GM23248 (cell line): ENCODE measurements at places on chromosomes 6 and 20. TPM values are rescaled to one million over a fixed set of nuclear protein-coding genes. Genes with fewer than 3 reads are reported as not detected.
A peak's percentile ranks its signal among the peaks of the same experiment; 100 is the strongest.

DNA sequence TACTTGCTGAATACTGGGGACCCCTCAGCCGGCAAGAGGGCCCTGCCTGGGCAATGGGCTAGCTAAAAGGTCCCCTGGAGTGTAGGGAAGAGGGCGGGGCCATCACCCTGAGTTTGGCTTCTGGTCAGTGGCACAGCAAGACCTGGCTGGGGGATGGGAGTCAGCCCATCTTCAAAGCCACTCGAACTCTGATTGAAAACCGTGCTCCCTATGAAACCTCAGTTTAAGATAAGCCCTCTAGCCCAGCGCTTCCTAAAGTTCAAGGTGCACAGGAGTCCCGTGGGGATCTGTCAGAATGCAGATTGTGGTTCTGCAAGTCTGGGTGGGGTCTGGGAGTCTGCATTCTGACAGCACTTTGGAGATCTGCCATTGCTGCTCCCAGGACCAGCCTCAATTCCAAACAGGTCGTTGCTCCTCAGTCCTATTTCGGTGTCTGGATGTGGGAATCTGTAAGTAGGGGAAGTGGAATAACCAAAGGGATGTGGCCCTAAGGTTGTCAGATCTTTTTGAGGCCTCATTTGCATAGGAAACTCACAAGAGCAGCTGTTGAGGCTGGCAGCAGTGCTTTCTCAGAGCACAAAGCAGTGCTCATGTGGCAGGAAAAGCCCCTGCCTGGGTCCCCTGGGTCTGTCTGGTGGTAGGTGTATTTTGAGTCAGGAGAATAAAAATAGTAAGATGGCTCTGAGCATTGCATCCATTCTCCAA, 85.3 kb upstream of the SCP2D1 start:
- H3K36me3 ChIP-seq, result no peaks in the 10 kb centered on the region
- DNase-seq, result no peak
- H3K4me3 ChIP-seq, result no peak overlapping the region
- H3K27ac ChIP-seq, result no peak overlapping the region

DNA sequence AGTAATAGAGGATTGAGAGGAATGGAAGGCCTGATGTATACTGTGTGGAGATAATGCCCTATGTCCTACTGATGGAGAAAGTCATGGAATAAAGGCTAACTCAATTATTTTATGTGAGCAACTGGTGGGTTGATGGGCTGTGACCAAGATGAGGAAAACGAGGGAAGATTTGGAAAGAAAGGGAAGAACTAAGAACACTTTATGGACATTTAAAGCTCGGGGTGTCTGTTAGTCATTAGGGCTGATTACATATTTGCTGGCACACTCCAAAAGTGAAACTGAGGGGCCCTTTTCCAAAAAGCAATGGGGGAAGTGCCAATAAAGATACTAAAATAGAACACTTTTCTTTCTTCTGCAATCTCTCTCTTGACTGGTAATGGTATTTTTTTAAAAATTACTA, 439.5 kb downstream of the PLCB1 start:
- peaks cover 14% of the 10 kb centered on the region for H3K4me1 ChIP-seq
- no peak for DNase-seq
- no peaks in the 10 kb centered on the region for H3K27me3 ChIP-seq
- H3K36me3 ChIP-seq, result no peaks in the 10 kb centered on the region

- DNase-seq, result peak; percentile 94
- H3K4me1 ChIP-seq, result peaks cover 33% of the 10 kb centered on the region
- peak overlapping the region; percentile 92 for H3K27ac ChIP-seq
- peak overlapping the region; percentile 84 for H3K4me3 ChIP-seq
- H3K27me3 ChIP-seq, result no peaks in the 10 kb centered on the region
These were observed 2.9 kb downstream of the RAB32 start for GRCh38 chr6:146546443-146547043.

- H3K27ac ChIP-seq, result peak overlapping the region; percentile 76
- H3K36me3 ChIP-seq, result no peaks in the 10 kb centered on the region
- H3K4me3 ChIP-seq, result peak overlapping the region; percentile 72
- DNase-seq, result peak; percentile 52
- H3K4me1 ChIP-seq, result peaks cover 22% of the 10 kb centered on the region
These were observed 1.6 kb upstream of the UCKL1 start for GRCh38 chr20:63957690-63958441.

- no peak overlapping the region for H3K27ac ChIP-seq
- no peaks in the 10 kb centered on the region for H3K36me3 ChIP-seq
- no peaks in the 10 kb centered on the region for H3K27me3 ChIP-seq
- H3K4me1 ChIP-seq, result no peaks in the 10 kb centered on the region
These were observed 109.7 kb downstream of the FAM120B start for GRCh38 chr6:170416303-170416702.

DNA sequence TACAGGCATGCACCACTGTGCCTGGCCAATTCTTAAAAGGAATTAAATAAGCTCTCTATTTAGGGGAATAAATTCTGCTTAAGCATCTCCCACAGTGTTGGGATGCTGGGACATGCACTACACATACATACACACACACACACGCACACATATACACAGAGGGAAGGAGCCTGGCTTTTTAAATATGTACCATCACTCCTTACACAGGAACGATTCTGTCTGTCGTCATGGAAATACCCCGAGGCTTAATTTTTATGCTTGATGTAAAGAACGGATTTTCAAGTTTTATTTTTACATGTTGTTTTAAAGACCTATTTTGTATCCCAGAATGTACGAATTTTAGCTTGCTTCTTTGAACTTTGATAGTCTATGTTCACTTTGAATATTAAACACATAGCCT, 95.3 kb downstream of the CD109 start:
- no peak overlapping the region for H3K4me3 ChIP-seq
- no peaks in the 10 kb centered on the region for H3K27me3 ChIP-seq
- DNase-seq, result no peak
- H3K27ac ChIP-seq, result no peak overlapping the region
- peaks cover 12% of the 10 kb centered on the region for H3K4me1 ChIP-seq

- H3K4me3 ChIP-seq, result no peak overlapping the region
- H3K4me1 ChIP-seq, result no peaks in the 10 kb centered on the region
- H3K27me3 ChIP-seq, result no peaks in the 10 kb centered on the region; the same call in 1 of the 2 replicates
- DNase-seq, result peak; percentile 60
These were observed 81.8 kb downstream of the ISM1 start for GRCh38 chr20:13302647-13303450.

GRCh38 chr6:34888874-34889555, at the start of gene ANKS1A:
Gene ANKS1A (plus strand): TSS chr6:34889255. CDS start chr6:34889403, 148 bp downstream.
- H3K36me3 ChIP-seq, result no peaks in the 10 kb centered on the region
- peak; percentile 73 for DNase-seq
- H3K4me3 ChIP-seq, result peak within 1 kb of the TSS; percentile 100
- H3K27ac ChIP-seq, result peak within 1 kb of the TSS; percentile 88

DNA sequence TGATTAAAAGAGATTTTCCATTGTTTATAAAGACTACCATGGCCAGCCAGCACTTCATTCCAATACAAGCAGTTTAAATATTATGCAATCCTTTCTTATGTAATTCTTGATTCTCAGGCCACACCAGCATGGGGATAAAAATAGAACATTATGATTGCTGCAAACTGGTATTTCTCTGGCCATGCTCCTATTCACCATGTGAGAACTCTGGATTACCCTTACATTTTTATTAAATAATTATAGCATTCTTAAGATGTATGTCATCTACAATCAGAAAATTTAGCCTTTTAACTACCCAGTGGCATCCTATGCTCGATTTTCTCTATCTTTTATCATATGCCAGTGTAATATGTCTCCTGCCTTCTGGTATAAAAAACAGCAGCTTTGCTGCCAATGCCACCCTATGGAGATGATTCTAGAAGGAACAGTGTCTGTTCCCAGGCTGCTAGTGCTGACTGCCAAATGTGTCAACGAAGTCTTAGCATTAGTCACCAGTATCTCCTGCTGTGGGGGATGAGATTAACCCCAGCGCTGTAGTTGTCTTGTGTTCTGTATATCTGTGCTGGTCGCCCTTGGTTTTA, 501.4 kb downstream of the BCKDHB start:
- peak overlapping the region; percentile 7; the same call in 1 of the 2 replicates for H3K4me3 ChIP-seq
- DNase-seq, result peak; percentile 94
- H3K4me1 ChIP-seq, result peaks cover 54% of the 10 kb centered on the region
- H3K27me3 ChIP-seq, result no peaks in the 10 kb centered on the region

DNA sequence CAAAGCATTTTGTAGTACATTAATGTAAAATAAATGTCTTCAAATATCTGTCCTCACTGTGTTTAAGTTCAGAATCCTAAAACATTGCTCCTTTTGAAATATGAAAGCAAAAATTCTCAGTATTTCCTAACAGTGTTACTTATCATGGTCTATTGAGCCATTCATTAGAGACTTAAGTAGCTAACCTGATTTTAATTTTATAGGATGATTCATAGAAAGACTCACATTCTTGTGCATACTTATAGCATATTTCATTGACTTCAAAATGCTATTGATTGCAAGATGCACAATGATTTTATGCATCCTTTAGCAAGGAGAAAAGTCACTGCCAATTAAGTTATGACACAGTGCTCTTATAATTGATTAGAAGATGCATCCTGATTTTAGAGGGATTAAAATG, 85.7 kb downstream of the HIVEP1 start:
- no peaks in the 10 kb centered on the region for H3K36me3 ChIP-seq
- H3K27me3 ChIP-seq, result no peaks in the 10 kb centered on the region

DNA sequence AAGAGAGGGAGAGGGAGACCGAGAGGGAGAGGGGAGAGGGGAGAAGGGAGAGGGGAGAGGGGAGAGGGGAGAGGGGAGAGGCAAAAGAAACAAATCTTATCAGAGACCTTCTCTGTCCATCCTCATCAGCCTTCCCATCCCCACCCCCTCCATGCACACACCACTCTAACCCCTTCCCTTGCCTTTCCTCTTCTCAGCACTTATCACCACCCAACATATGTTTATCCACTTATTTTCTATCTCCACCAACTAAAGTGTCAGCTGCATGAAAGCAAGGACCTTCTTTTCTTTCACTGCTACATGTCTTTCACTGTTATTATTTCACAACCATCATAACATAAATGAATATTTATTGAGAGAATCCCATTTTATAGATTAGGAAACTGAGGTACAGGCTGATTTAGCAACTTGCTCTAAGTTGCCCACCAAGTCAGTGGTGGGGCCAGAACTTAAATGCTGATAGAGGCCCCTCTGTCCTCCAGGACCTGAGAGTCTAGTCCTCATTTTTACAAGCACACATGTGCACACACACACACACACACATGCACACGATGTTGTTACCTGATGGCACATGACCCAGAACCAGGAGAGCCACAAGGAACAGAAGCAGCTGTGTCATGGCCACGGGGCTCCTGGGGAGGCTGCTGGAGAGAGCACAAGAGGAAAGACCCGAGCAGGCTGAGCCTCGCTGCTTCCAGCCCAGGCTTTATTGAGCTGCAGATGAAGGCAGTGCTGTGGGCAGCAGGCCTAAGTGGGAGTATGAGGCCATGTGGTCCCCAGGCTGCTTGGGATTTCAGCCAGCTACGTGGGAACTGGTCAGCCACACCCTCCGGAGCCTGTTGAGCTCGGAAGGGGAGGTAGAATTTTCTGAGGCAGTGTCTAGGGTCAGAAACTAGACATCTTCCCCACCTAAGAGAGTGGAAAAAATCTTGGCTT, 2.3 kb downstream of the DEFB124 start:
- peak; percentile 43 for DNase-seq
- no peak overlapping the region for H3K27ac ChIP-seq
- peaks cover 23% of the 10 kb centered on the region for H3K27me3 ChIP-seq
- H3K36me3 ChIP-seq, result no peaks in the 10 kb centered on the region

GRCh38 chr6:158185729-158186456, 17.7 kb downstream of the GTF2H5 start:
- no peaks in the 10 kb centered on the region; the same call in 1 of the 2 replicates for H3K36me3 ChIP-seq
- peaks cover 26% of the 10 kb centered on the region for H3K4me1 ChIP-seq
- H3K27me3 ChIP-seq, result no peaks in the 10 kb centered on the region
- H3K4me3 ChIP-seq, result no peak overlapping the region

DNA sequence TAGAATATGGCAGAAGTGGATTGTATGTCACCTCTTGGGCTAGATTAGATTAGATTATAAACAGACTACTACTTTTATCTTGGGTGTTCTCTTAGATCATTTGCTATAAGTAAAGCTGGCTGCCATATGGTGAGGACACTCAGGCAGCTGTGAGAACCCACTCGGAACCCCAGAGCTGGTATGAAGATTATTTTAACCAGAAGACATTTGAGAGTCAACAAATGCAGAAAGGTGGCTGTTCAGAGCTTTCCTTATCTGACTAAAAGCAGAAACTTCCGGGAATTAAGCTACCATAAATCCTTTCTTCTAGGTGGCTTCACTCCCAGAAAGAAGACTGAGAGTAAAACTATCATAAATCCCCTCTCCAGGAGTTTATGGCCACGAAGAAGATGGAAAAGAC, 91.9 kb downstream of the RNGTT start:
- H3K4me1 ChIP-seq, result peaks cover 31% of the 10 kb centered on the region
- DNase-seq, result no peak
- no peaks in the 10 kb centered on the region for H3K27me3 ChIP-seq
- H3K27ac ChIP-seq, result no peak overlapping the region
- H3K4me3 ChIP-seq, result no peak overlapping the region

DNA sequence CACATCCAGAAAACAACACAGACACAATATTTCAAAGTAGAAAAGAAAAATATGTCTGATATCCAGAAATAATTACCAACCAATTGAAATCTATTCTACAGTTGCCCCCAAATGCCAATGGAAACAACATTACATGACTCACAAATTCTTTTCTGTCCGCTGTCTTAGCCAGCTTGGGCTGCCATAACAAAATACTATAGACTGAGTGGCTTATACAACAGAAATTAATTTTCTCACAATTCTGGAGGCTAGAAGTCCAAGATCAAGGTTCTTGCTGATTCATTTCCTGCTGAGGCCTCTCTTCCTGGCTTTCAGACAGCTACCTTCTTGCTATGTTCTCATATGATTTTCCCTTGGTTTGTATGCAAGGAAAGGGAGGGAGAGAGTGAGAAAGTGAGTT, 698.1 kb downstream of the DHX35 start:
- peak; percentile 58 for DNase-seq
- no peaks in the 10 kb centered on the region for H3K36me3 ChIP-seq
- H3K4me1 ChIP-seq, result peaks cover 27% of the 10 kb centered on the region
- H3K27me3 ChIP-seq, result no peaks in the 10 kb centered on the region

DNA sequence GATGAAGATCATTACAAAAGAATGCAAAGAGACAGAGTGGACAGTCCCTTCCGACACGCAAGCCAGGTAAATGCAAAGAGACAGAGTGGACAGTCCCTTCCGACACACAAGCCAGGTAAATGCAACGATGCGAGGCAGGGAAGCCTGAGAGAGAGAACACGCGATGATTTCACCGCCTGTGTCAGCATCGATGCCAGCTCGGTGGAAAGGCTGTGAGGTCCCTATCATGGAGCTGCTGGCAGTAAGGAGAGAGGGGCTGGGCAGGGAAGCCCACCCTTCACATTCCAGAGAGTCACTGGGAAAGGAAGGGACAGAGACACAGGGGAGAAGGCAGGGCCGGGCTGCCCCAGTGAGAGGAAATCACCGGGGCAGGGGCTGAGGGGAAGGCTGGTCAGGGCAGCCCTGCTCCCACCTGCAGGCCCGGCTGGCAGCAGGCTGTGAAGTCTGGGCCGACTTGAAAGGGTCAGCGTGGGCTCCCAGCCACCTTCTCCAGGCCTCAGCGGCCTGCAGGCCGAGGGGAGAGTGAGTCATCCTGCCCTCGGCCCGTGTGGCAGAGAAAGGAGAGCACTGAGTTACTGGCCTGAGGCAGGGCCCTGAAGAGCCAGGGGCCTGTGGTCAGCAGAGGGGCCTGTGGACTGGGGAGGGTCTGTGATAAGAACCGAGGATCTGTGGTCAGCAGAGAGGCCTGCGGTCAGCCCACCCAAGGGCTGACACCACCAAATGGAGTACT, 80.4 kb downstream of the DACT2 start:
- no peaks in the 10 kb centered on the region for H3K4me1 ChIP-seq
- H3K36me3 ChIP-seq, result no peaks in the 10 kb centered on the region
- no peak overlapping the region for H3K27ac ChIP-seq
- H3K27me3 ChIP-seq, result no peaks in the 10 kb centered on the region
- peak; percentile 25 for DNase-seq

Gene MCUR1
- 11.1 and 13.6 TPM in 2 replicates for total RNA-seq

Gene DEFB132
- total RNA-seq, result not detected in 2 replicates

Gene TBC1D7
- 8.5 and 18.7 TPM in 2 replicates for total RNA-seq

Gene VSTM2L
- total RNA-seq, result 6.2 and 9.2 TPM in 2 replicates

Gene LY6G5C
- 1.7 TPM in 1 of 2 replicates, not detected in the other for total RNA-seq

Gene DACT2
- not detected in 2 replicates for total RNA-seq

Gene MOXD1
- 522 and 528 TPM in 2 replicates for total RNA-seq

Gene MOCS1
- total RNA-seq, result 9.0 and 10.2 TPM in 2 replicates
